GM04504 (cell line): ENCODE measurements at places on chromosomes 16 and 17.

DNA sequence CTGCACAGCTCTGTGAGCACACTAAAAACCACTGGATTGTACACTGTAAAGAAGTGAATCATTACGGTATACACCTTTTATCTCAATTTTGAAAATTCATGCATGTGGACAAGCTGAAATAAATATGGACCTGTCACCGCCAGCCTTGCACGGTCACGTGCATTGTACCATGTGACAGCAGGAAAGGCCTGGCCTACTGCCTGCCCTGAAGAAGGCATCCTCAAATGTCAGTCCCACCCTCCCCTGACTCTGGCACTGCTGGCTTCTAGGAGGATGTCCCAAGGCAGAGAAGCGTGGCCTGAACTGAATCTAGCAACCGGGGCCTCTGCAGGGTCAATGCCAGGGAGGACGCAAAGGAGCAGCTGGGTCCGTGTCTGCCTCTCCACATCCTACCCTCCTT lies 34.6 kb downstream of the SLC38A8 start:
- DNase-seq = no peak

GRCh38 chr16:20255002-20255401 lies 72.3 kb downstream of the GP2 start:
- no peak for DNase-seq

GRCh38 chr17:16398270-16399267 lies 16.8 kb upstream of the TRPV2 start:
- DNase-seq = no peak

DNA sequence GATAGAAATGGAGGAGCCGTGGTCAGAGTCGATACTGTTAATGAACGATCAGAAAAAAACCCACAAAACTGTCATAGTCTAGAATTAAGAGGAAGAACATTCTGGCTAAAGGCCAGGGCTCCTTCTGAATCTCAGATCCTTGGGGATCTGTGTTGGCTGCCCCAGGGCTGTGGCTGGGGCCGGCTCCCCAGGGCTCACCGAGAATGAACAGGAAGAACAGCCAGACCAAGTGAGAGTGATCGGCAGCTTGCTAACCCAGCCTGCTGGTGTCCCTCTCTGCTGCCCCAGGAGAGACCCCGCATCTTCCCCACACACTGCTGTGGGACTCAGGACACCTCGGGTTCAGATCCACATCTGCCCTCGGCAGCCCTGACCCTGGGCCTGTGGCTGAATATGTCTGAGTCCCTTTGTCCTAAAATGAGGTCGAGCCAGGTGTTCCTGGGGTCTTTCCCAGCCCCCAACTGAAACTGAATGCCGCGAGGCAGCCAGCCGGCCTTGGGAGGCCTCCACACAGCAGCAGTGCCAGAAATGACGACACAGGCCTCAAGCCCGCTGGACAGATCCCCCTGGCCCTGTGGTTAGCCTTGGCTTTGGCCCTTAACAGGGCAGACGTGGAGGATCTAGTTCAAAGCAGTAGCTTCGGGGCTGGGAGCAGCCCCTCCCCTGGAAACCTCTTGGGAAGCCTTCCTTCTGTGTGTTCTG lies 23.9 kb upstream of the CLEC18A start:
- DNase-seq = no peak

DNA sequence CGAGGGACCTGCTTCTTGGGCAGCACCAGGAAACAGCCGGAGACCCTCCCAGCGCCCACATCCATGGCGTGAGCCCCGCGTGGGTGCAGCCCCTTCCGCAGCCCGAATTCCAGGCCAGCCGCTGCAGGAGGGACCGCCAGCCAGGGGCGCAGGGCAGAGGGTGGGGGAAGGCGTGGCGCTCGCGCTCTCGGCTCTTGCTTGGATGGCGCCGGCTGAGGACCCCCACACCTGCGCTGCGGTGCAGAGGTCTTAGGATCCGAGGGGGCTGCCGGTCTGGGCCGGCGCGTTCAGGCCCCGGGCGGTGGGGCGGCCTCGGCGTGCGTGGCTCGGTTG lies 28.8 kb downstream of the ACTG1 start:
- no peak for DNase-seq

DNA sequence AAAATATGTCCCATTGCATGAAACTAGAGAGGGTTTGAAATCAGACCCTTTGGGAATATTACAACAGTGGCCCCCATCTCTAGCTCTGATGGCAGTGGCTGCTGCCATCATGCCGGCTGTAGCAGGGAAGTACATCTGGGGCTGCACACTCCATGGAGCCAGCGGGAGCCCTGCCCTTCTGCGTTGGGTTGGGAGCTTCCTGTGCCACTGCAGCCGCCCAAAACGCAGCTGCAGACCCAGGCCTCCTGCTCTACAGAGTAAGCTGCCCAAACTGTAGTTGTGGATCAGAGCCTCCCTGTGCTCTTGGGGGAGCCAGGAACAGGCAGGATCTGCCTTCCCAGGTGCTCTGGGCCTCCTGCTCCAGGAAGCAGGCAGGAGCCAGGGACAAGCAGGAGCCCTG lies 450.0 kb downstream of the HS3ST3B1 start:
- no peak for DNase-seq

DNA sequence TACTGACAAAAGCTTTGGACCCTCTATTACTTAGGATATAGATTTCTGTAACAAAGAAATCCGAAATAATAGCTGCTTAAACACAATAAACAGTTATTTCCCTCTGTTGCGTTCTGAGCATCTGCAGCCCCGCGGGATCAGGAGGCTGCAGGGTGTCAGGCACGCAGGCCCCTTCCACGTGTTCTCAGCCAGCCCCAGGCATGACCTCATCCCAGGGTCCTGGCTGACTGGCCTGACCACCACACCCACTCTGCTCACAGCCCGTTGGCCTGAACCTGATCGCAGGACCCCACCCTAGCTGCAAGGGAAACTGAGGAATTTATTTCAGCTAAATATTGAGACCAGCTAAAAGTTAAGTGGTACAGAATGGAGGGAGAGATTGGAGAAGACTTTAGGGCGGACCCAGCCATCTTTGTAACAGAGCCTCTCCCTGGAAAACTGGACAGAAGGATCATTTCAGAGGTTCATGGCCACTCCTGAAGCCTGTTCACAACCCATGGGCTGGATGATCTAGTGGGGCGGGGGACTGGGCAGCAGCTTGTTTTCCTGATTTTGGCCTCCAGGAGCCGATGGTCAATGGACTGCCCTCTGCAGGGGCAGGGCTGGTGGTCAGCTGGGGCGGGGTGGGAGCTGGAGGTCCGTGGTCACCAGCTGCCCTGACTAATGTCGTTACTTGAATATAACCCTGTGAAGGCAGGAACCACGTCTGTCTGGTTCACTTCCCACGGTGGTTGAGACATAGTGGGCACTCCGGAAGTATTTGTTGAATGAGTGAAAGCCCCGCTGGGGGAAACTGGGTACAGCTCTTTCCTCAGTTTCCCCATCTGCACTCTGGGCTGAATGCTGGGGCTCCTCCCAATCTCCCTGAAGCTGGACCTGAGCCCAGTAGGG lies 10.9 kb downstream of the CETP start:
- DNase-seq = no peak

GRCh38 chr16:51562891-51563290 lies 411.8 kb upstream of the SALL1 start:
- no peak for DNase-seq

GRCh38 chr17:20009302-20010098 lies at the start of gene SPECC1:
Gene SPECC1 (plus strand): TSS chr17:20009359. CDS start chr17:20096652, 87,293 bp downstream.
- no peak for DNase-seq

DNA sequence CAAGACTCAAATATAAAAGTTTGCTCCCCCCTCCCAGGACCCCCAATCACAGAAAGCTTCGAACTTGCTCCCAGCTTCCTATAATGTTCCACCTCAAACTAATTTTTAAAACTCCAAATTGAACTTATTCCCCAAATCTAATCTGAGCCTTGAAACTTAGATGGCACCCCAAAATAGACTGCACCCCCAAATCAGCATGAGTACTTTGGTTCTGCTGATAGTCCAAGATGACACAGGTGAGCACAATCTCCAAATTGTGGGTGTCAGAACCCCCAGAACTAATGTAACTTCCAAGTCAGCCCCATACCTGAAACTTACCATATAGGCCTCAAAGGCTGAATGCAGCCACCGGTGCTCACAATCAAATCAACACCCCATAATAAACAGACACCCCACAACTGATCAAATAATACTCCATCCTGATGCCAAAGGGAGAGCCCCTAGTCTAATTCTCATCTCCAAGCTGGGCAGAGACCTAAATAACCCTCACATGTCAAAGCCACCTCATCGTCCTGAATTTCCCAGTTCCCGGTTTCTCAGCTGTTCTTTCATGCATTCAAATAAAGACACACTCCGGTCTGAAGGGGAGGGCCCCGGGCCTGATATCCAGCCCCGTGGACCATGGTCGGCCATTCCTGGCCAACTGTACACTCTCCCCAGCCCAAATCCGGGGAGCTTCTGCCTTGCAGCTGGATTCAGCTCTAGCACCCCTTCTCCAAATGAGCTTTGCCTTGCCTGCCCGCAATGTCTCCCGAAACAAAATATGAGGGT lies 1.8 kb upstream of the BCL6B start:
- DNase-seq = no peak
